ENCODE measurements at places on chromosomes 11 and 22.
A peak's percentile ranks its signal among the peaks of the same experiment; 100 is the strongest.

- no peak for DNase-seq
These were observed 132.3 kb downstream of the OPCML start for GRCh38 chr11:133399855-133400625.

GRCh38 chr11:118109231-118109630 lies 22.5 kb upstream of the SMIM35 start:
- DNase-seq = no peak

- no peak for DNase-seq
These were observed 601.6 kb downstream of the BRD1 start for GRCh38 chr22:49226096-49226495.

DNA sequence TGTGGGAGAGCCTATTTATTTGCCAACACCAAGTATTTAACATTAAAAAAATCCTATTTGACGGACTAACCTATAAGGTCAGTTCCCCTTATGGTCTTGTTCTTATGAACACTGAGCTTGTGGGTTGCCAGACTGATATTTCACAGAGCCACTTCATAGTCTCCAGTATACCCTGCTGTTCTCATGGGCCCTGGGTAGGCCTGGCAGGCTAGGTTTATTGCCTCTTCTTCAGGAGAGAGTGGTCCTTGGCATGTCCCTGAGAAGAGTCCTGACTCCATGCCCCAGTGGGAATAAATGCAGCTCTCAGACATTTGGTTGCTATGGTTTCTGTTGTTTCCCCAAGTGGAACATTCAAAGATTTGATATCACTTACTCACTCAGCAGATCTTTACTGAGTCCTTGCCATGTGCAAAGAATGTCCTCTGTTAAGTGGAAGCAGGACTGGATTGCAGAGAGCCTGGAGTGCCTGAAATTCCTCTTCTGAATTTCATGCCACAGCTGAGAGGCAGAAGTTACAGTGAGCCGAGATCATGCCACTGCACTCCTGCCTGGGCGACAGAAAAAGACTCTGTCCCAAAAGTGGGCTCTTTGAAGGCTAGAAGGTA lies 15.7 kb downstream of the SLC5A1 start:
- DNase-seq = no peak

DNA sequence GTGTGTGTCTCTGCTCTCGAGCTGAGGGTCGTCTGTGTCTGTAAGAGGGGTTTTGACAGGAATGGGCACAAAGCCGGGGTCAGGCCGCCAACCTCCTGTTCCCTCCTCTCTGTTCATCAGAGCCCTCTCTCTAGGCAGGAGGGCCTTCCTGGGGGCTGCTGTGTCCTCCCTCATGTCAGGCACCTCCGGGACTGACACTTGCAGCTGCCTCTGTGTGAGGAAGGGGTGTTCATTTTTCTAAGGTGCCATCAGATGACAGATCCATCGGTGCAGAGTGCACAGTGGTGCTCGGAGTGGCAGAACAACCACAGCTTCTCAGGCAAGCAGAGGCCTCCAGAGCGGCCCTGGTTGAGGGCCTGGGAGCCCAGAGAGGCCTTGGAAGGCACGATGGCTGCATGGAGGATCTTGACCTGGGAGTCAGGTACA lies 265.4 kb upstream of the B3GAT1 start:
- peak; percentile 37 for DNase-seq

- DNase-seq = no peak
These were observed at the start of gene P4HA3 for GRCh38 chr11:74311352-74311926. P4HA3 (minus strand) TSS chr11:74311640; CDS start chr11:74311611, 29 bp downstream.

DNA sequence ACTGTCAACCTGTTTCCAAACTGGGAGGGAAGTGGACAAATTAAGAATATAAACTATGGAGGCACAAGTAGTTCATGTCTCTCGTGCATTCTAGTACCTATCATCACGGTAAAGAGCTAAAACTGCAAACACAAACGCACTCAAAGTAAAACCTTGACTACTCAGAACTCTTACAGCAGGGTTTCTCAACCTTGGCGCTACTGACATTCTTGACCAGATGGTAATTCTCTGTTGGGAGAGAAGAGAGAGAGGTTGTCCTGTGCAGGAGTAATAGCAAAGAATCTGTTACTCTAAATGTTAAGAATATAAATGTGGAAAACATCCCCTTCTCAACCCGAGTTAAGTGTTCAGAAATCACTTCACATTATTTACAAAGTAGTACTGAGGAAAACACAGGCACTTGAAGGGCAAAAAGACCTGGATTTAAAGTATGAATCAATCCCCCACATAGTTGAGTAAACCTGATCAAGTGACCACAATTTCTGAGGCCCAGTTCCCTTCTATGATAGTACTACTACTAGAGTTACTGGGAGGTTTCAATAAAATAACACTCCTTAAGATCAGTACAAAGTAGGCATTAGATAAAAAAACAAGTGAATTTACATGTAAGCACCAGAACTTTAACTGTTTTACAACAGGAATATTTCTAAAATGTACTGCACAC lies 73.1 kb upstream of the ARHGAP32 start:
- DNase-seq = no peak

- no peak for DNase-seq
These were observed 67.5 kb upstream of the IGLL5 start for GRCh38 chr22:22820076-22820475.

- no peak for DNase-seq
These were observed at the start of gene TMEM121B for GRCh38 chr22:17121233-17122195. TMEM121B (minus strand) TSS chr22:17121360; CDS start chr22:17121127, 233 bp downstream.

GRCh38 chr11:46601129-46601528 lies 7.3 kb upstream of the AMBRA1 start:
- no peak for DNase-seq

- DNase-seq = no peak
These were observed 24.0 kb downstream of the TRIM66 start for GRCh38 chr11:8658321-8659057.

DNA sequence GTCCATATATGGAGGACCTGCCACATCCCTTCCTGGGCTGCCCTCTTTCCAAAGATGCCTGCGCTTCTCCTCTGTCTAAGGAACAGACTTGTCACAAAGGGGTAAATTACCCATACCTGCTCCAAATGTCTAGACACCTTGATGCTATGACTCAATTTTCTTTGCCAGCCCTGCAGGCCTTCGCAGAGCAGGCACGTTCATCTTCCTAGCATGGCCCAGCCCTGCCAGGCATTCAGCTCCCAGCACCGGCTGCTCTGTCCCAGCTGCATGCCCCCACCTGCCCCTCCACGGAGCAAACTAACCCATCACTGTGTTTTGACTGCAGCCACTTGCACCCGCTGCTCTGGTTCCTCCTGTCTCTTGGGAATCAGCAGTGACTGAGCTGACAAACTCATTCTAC lies 526.1 kb downstream of the MIAT start:
- peak; percentile 41 for DNase-seq

- DNase-seq = no peak
These were observed 132.6 kb downstream of the SHANK2 start for GRCh38 chr11:71119656-71120269.

- DNase-seq = no peak
These were observed 18.5 kb downstream of the COMMD9 start for GRCh38 chr11:36270701-36271100.

DNA sequence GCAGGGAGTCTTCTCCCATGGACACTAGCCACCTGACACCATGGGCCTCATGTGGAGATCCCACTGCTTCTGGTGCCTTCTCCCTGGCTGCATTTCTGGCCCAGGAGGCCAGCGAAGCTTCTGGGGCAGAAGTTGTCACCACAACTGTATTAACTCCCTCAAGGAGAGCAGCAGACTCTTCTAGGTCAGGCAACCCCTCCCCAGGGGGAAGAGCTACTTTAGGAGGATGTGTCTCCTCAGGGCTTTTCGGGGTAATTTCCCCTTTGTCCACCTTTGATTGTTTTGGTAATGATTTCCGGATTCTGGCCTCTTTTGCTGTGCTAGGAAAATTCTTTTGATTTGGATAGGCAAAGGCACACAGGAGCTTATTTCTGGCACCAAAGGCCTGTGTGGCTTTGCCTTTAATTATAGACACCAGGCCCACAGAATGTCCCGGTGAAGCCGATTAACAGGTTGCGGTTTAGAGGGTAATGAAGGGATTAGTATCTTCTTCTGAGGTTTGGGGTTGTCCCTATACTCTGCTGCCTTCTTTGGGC lies 8.9 kb upstream of the UCP2 start:
- DNase-seq = peak; percentile 25

DNA sequence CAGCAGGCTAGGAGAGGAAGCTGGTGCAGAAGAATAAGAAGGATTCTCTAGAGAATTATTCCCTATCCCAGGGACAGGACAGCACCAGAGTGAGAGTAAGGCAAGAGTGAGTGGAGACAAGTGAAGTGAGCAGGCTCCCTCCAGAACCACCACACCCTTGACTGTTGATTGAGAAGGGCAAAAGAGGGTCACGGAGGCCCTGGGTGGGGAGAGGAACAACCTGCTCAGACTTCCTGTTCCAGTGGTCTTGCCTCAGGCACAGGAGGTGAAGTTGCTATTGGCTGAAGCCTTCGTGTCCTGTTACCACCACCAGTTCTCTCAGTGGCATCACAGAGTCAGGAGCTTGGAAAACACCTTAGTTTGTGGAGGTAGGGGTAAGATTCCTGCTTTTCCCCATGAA lies 51.7 kb upstream of the CCDC89 start:
- DNase-seq = no peak

GRCh38 chr11:128837627-128838026 lies 29.5 kb downstream of the KCNJ1 start:
- DNase-seq = no peak

DNA sequence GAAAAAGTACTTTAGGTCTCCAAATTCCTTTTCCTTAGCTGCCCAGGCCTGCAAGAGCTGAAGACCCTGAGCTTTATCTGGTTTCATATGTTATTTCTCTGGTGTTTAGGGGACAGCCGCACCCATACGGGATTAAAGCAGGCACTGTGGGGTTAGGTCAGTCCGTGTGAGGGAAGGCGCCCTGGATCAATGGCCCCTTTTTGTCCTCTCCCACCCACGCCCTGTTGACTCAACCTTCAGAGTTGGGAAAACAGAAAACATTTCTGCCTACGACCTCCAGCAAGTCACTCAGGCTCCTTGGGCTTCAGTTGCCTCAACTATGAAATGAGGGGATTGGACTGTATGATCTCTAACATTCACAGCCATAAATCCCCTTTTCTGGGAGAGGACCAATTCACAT lies 55.2 kb upstream of the BARX2 start:
- DNase-seq = no peak

DNA sequence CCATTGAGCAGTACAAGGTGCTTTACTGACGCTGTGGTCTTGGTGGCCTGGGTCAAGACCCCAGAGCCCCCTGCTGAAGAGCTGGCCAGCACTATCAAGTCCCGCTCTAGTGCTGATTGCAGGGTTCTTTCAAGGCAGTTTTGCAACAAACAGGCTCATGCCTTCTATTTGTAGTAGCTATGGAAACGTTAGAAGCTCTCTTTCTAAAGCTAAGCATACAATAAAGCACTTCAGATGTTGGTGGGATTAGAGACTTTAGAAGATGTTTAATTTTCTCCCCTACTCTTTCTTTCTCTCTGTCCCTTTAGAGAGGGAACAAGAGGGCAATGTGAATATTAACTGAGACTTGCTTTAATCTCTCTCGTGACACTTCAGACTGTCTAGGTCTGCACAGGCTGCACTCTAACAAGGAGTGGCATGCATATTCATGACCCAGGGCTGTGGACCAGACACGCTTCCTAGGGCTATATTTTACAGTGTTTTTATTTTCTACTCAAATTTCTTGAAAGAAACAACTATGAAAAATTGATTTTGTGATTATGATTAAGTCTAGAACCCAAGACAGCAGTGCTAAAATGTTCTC lies 138.6 kb downstream of the WNT7B start:
- no peak for DNase-seq

GRCh38 chr11:102407901-102408300 lies 44.7 kb downstream of the TMEM123 start:
- no peak for DNase-seq

- DNase-seq = no peak
These were observed 42.2 kb downstream of the UBASH3B start for GRCh38 chr11:122697636-122698167.

DNA sequence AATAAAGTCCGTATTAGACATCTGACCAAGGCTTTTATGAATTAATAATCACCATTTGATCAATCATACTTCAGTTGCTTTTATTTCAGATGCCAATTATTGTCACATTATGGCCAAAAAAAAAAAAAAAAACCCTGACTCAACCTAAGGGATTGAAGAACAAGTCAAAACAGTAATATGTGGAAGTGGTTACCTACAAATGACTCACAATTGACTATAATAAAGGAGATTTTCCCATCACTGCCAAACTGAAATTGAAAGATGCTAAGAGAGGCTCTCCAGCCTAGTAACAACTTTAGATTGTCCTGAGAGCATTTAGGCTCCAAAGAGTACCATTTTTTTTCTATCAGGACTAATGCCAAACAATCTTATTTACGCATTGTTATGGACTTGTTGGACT lies 35.2 kb downstream of the SOX6 start:
- DNase-seq = no peak

DNA sequence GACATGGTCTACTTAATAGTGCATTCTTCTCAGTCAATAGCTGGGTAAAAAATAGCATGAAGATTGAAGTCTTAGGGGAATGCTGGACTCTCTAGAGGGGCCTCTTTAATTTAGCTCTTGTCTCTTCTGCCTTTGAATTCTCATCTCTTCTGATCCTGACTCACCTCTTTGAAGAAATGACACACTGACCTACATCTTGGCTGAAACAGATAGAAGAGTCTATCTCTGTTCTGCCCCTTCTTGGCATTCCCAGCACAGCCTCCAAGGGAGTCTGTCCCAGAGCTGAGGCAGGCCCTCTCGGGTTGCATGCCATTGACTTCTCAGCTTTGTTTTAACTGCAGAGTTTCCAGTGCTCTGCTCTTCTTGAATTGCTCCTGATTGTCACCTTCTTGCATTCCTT lies 55.7 kb downstream of the PTPRJ start:
- DNase-seq = no peak

- DNase-seq = no peak
These were observed 34.4 kb downstream of the MPPED1 start for GRCh38 chr22:43446037-43446803.

DNA sequence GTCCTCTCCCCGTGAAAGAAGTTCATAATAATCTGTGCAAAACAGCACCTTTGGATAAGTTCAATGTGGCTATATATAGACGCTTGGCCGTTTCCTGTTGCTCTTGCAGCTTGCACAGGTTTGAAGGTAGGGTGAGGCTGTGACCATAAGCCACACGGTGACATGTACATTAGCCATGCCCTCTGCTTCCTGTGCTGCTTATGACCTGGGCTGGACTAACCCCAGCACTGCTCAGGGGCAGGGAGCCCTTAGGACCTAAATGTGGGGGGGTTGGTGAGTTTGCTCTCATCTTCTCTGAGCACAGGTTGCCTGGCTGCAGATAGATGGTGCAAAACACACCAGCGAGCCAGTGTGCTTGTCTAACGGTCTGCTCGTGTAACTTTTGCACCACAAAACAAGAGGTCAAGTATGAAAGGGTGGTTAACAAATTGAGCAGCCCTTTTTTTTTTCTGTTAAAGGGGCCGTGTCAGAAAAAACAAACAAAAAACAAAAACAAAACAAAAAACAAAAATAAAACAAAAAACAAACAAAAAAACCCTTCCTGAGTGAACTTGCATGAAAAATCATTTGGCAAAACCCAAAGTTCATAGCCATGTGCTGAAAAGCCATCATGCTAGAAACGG lies 37.3 kb downstream of the FLI1 start:
- DNase-seq = no peak

GRCh38 chr11:26841818-26842473 lies 120.1 kb upstream of the SLC5A12 start:
- DNase-seq = no peak

All from suprapubic skin (tissue), 4 donors.